ENCODE measurements at places on chromosomes 7 and 10.

DNA sequence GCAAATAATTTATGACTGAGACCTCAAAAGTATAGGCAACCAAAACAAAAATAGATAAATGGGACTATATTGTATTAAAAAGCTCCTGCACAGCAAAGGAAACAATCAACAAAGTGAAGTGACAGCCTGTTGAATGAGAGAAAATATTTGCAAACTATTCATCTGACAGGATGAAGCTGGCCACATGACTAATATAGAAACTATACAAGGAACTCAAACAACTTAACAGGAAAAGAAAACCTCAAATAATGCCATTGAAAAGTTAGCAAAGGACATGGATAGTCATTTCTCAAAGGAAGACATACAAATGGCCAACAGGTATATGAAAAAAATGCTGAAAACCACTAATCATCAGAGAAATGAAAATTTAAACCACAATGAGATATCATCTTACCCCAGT, 245.1 kb downstream of the STK31 start:
- no peak for DNase-seq

GRCh38 chr10:89683883-89684282, 17.5 kb upstream of the KIF20B start:
- DNase-seq, result no peak

DNA sequence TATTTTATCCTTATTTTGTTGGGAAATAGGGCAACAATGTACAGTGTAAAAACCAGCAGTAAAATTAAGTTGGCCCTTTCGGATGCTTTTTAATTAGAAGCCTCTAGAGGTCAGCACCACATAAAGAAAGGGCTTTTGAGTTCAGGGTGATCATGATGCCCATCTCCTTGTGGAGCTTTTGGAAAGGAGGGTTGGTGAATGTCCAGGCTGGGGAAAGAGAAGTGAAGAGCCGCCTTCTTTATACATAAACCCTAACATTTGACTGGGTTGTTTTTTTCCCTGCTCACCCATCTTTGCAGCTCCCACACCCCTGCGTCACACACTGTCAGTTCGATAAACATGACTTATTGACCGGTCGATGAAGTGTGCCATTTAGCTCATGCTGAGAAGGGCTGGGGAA, 29.8 kb downstream of the MTURN start:
- no peak for DNase-seq

DNA sequence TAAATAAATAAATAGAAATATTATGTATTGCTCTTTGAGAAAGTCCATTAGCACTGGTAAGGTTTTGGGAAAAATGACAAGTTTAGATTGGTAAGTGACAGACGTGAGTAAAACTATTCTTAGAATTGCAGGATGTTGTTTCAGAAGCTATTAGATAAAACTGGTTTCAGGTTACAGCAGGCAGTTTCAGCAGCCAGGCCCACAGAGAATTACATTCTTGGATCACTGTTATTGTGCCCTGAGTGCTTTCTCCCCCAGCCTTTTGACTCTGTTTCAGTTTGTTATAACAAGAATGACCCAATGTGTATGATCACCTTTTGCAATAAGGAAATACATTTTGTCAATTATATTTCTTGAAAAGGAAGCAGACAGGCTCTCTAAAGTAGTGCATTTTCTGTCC, 86.5 kb downstream of the DKK1 start:
- DNase-seq, result no peak

- no peak for DNase-seq
These were observed 236.8 kb downstream of the FRMD4A start for GRCh38 chr10:14093730-14094484.

DNA sequence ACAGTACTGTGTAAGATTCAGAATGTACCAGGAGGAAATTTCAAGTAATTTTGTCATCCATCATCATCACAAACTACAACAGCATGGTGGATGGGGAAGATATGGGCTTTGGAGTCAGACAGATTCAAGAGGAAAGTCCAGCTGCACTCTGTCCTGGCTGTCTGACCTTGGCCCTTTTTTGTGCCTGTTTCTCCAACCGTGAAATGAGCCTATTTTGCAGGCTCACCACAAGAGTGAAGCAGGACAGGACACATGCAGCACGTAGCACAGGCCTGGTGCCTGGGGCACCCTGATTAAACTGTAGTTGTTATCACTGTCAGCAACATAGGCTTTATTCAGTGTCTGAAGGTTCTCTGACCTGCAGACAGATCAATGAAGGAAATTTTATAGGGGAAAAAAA, 37.6 kb downstream of the RHOBTB1 start:
- DNase-seq, result no peak
